GM23248 (cell line): ENCODE measurements at places on chromosomes 6 and 20. TPM values are rescaled to one million over a fixed set of nuclear protein-coding genes. Genes with fewer than 3 reads are reported as not detected.

The ADGRF5 gene
- total RNA-seq: 0.13 and 0.65 TPM in 2 replicates

GRCh38 chr6:53943395-53943794 is 148.6 kb downstream of the LRRC1 start:
- peaks cover 7% of the 10 kb centered on the region; the same call in 1 of the 2 replicates for H3K27me3 ChIP-seq
- H3K4me3 ChIP-seq: no peak overlapping the region
- no peaks in the 10 kb centered on the region for H3K4me1 ChIP-seq

The VSX1 gene
- total RNA-seq: not detected in 2 replicates

DNA sequence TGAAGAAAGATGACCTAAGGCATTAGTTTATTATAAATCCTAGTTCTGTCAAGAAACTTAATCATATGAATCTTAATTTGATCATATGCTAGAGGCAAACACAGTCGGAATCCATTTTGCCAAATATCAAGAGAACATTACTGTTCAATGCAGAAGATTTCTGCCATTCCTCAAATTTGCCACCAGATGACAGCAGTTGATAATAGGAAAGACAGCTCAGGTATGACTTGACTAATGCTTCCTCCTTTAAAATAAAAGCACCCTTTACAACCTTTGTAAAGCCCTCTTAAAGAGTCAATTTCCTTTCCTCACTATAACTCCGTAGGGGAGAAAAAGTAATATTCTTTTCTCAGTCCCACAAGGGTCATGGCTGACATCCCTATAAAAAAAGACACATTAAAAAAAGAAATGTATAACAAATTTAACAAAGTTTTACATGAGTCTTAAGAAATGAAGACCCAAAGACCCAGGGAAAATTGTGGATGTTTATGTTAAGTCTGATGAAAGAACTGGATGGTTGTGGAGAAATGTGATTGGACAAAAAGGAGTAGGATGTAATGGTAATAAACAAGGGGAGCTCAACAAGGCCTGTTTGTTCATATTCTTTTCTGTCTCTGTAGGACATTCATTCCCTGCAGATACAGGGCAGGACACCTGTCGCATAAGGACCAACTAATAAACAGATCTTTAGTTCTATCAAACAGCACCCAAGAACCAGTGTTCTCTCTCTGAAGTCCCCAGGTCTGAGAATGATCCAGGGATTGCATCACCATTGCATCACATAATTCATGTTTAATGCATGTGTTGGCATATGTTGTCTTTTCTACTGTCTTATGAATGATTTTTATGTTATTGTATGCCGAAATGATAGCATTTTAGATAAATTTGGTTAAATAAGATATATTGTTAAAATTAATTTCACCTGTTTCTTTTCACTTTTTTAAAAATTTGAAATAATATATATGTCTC is 23.0 kb upstream of the IL17A start:
- DNase-seq: peak; percentile 40
- no peak overlapping the region for H3K4me3 ChIP-seq
- H3K4me1 ChIP-seq: no peaks in the 10 kb centered on the region
- 0 out of 2 replicates have a peak, but pooled peaks cover 5% of the 10 kb centered on the region for H3K27me3 ChIP-seq
- H3K36me3 ChIP-seq: no peaks in the 10 kb centered on the region

The CBFA2T2 gene
- total RNA-seq: 5.3 and 8.6 TPM in 2 replicates

DNA sequence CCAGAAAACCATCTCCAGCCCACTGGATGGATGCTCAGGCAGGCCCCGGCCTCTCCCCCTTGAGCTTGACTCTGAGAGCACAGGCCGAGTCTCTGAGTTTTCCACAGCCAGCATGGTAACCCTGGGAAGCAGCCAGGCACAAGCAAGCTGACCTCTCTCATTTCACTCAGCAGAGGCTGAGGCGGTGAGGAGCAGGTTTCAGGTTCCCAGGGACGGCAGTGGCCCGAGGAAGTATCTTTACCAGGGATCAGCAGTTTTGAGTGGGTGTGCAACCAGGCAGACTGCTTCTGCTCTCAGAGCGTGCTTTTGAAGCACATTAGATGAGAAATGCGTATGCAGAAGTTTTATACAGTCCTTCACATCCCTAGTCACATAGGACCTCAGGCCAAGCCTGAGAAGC is 12.6 kb downstream of the HCK start:
- no peaks in the 10 kb centered on the region for H3K36me3 ChIP-seq
- peaks cover 31% of the 10 kb centered on the region for H3K27me3 ChIP-seq
- H3K27ac ChIP-seq: no peak overlapping the region
- H3K4me1 ChIP-seq: peaks cover 24% of the 10 kb centered on the region

GRCh38 chr6:4281341-4282293 is 146.2 kb upstream of the ECI2 start:
- H3K27ac ChIP-seq: no peak overlapping the region
- peak; percentile 51 for DNase-seq
- H3K36me3 ChIP-seq: no peaks in the 10 kb centered on the region
- peaks cover 17% of the 10 kb centered on the region for H3K4me1 ChIP-seq

The WFDC12 gene
- total RNA-seq: not detected in 2 replicates

The ESR1 gene
- total RNA-seq: 0.13 TPM in 1 of 2 replicates, not detected in the other

The TRDN gene
- not detected in 2 replicates for total RNA-seq

The CDH26 gene
- not detected in 2 replicates for total RNA-seq

DNA sequence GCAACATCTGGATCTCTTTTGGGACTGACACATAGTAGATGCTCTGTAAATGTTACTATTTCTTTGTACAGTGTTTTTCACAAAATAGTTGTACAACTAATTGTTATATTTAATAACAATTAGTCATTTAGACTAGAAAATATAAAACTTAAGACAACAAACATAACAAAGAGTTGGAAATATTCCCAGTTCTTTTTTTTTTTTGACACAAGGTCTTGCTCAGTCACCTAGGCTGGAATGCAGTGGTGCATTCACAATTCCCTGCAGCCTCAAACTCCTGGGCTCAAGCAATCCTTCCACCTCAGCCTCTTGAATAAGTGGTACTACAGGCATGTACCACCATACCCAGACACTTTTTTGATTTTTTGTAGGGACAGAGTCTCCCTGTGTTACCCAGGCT is 105.8 kb downstream of the UTRN start:
- no peaks in the 10 kb centered on the region for H3K36me3 ChIP-seq
- DNase-seq: no peak
- H3K27ac ChIP-seq: no peak overlapping the region
- H3K4me1 ChIP-seq: peaks cover 10% of the 10 kb centered on the region
- no peak overlapping the region for H3K4me3 ChIP-seq
